ENCODE measurements at places on chromosomes 13 and 19.
A peak's percentile ranks its signal among the peaks of the same experiment; 100 is the strongest.

GRCh38 chr19:47509973-47510372 is 4.9 kb downstream of the NAPA start:
- DNase-seq, result no peak

GRCh38 chr13:95204231-95204765 is 97.0 kb downstream of the ABCC4 start:
- no peak for DNase-seq

DNA sequence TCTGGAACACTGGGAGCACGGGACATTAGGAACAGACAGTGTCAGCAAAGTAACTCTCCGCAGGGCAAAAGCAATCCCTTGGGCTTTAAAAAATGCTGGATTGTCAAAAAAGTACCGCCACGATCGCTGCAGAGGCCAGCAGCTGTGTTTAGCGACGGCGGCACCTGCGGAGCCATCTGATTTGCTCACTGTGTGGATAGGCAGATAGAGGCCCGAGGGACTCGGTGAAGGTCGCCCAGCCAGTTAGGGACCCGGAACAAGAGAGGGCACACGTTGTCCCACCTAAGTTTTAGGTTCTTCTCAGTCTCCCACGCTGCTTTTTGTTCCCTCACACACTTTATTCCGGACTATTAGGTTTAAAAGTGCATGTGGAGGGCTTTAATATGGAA is 238.3 kb downstream of the TEX29 start:
- DNase-seq, result no peak

- DNase-seq, result no peak
Measured at GRCh38 chr13:23060959-23061358, 119.8 kb upstream of the SGCG start.

GRCh38 chr13:75073786-75074185 is 408.2 kb downstream of the TBC1D4 start:
- no peak for DNase-seq

GRCh38 chr13:21012841-21013681 is 48.3 kb downstream of the LATS2 start:
- DNase-seq, result peak; percentile 64

DNA sequence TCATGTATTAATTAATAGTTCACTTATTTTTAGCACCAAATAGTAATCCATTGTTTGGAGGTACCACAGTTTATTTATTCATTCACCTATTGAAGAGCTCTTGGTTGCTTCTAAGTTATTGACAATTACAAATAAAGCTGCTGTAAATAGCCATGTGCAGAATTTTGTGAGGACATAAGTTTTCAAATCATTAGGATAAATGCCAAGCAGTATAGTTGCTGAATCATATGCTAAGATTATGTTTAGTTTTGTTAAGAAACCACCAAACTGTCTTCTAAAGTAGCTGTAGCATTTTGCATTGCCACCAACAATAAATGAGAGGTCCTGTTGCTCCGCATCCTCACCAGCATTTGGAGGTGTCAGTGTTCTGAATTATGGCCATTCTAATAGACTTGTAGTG is 2126.8 kb downstream of the PCDH9 start:
- no peak for DNase-seq

DNA sequence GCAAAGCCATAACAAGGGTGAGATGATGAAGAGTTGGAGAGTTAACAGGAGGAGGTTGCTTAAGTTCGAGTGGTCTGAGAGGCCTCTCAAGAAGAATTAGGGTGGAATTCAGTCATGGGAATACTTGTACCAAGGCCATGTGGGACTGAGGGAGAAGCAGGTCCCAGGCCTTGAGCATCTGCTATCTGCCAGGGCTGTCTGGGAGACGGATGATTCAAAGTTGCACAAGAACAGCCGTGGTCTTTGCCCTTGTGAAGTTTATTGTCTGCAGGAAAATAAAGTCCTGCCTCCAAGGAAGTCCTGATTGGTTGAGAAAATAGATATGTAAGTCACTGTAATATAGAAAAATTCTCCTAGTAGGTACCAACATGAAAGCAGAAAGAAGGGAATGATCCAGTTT is 178.8 kb upstream of the RFC3 start:
- DNase-seq, result no peak

DNA sequence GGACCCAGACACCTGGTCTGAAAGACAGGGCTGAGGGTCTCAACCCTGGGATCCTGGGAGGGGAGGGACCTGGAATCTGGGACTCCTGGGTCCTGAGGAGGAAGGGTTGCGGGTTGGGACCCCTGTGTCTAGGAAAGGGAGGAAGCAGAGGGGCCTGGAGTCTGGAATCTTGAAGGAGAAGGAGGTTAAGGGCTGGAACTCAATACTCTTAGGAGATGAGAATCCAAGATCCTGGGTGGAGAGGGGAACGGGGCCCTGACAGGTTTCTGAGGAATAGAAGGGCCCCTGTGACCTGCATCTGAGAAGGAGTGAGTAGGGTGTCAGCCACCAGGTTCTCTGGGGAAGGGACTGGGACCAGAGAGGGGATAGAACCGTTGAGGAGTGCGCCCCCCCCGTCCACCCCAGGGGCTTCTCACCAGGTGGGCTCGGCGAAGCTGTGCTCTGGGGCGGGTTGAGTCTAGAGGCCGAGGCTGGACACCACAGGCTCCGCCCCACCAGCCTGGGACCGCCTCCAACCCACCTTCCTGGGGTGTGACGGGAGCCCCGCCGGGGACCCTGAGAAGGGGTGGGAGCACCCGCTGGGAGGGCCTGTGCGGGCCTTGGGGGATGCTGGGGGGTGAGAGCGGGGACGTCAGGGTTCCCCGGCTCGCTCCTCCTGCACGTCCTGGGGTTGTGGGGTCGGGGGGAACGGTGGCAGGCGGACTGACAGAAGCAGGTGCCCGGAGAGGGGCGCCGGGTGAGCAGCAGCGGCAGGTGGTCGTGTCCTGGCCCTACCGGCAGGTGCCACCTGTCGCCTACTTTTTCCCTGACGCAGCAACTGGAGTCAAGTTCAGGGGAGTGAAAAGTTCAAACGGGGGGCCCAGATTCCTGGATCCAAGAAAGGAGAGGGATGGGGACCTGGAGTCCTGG is at the start of gene MAMSTR:
TSS of gene MAMSTR (minus strand) at position 463 of the 909 bp plus-strand sequence. CDS start 694 bp downstream, outside the sequence.
- peak; percentile 51 for DNase-seq

GRCh38 chr13:75153386-75153785 is 328.6 kb downstream of the TBC1D4 start:
- no peak for DNase-seq
